ENCODE measurements at places on chromosomes 5 and 9.

- DNase-seq, result no peak
Observed at GRCh38 chr9:115134941-115135340, 17.0 kb upstream of the TNC start.

- no peak for DNase-seq
Observed at GRCh38 chr9:7172154-7173115, 414.7 kb downstream of the KDM4C start.

- no peak for DNase-seq
Observed at GRCh38 chr9:14645648-14646047, 47.6 kb downstream of the ZDHHC21 start.

DNA sequence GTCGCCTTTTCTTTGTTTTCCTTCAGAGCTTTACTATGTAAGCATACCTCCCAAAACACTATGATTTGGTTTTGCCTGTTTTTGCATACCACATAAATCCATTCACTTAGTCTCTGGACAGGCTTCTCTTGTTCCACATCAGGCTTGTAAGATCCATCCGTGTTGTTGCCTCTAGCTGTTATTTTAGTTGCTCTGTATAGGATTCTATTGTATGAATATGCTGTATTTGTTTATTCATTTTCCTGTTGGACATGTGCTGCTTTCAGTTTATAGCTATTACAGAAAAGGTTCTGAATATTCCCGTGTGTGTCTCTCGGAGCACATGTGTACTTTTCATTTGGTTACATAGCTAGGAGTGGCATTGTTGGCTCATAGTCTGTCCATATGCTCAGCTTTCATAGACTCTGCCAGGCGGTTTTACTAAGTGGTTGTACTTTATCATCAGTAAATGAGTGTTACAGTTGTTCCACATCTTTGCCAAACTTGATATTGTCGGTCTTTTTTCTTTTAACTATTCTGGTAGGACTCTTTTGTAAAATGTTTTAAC lies 41.8 kb downstream of the NUP214 start:
- DNase-seq, result no peak

- DNase-seq, result no peak
Observed at GRCh38 chr5:96387616-96388015, 45.4 kb downstream of the PCSK1 start.

GRCh38 chr5:124744170-124744971 lies 2.1 kb downstream of the ZNF608 start:
- DNase-seq, result no peak

GRCh38 chr5:146137967-146138403 lies 32.6 kb upstream of the PLAC8L1 start:
- DNase-seq, result no peak

Measured in GOT3 (cell line).